ENCODE measurements at places on chromosomes 1 and 21.

DNA sequence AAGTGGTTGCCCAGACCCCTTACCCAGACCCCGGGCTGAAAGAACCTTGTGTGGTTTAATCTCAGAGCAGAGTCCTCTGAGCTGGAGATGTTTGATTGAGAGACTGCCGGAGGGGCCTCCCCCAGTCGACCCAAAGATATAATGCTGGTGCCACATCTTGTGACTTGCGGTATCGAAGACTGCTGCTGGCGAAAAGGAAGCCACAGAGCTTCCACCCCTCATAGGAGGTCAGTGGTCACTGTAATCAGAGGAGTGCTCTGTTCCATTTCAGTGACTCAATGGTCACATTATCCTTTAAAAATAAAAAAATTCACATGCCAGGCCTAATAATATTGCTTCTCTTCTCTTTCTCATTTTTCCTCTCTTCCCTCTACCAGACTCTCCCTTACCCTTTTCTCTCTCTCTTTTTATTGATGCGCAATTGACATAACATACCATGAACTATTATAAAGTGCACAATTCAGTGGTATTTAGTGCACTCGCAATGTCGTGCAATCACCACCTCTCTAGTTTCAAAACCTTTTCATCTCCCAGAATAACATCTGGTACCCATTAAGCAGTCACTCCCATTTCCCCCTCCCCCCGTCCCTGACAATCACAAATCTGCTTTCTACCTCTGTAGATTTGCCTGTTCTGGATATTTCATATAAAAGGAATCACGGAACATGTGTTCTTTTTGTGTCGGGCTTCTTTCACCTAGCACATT is 52.6 kb upstream of the LYST start:
- H3K27ac ChIP-seq: no peak overlapping the region
- DNase-seq: no peak
- no peaks in the 10 kb centered on the region for H3K36me3 ChIP-seq
- peaks cover 9% of the 10 kb centered on the region for H3K4me1 ChIP-seq
- H3K27me3 ChIP-seq: no peaks in the 10 kb centered on the region
- H3K4me3 ChIP-seq: no peak overlapping the region

DNA sequence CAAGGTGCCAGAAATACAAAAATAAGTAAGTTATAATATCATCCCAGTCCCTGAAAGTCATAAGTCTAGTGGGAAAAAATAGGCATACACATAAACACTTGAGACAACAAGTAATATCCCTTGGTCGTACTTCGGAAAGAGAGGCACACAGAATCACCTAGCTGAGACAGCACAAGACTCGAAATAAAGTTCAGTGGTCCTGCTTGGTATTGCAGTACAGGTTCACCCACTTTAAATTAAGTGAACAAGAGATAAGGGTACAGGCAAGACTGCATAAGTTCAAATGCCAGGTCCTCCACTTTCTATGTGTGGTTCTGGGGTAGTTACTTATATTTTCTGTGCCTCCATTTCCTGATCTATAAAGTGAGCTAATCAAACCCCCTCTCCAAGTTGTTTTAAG is 47.6 kb downstream of the SEC16B start:
- DNase-seq: peak; percentile 53
- no peaks in the 10 kb centered on the region for H3K27me3 ChIP-seq
- H3K36me3 ChIP-seq: no peaks in the 10 kb centered on the region
- H3K4me1 ChIP-seq: peaks cover 8% of the 10 kb centered on the region

DNA sequence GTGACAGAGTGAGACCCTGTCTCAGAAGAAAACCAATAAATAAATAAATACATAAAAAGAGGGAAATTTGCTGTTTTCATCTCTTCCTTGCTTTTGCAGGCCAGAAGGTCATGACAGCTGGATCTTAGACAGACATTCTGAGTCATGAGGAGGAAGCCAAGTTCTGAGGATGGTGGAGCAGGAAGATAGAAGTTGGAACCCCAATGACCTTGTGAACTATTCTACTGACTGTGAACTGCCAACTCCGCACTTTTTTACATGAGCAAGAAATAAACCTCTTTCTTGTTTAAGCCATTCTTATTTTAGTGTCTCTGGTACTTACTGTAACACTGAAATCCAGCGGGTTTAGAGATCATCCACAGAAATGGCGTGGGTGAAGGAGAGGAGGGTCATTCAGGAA is 8.5 kb downstream of the CD84 start:
- no peaks in the 10 kb centered on the region for H3K4me1 ChIP-seq
- H3K27ac ChIP-seq: no peak overlapping the region
- H3K36me3 ChIP-seq: no peaks in the 10 kb centered on the region
- H3K4me3 ChIP-seq: no peak overlapping the region

GRCh38 chr21:42526379-42526727 is 12.7 kb downstream of the SLC37A1 start:
- peaks cover 6% of the 10 kb centered on the region for H3K36me3 ChIP-seq
- no peak for DNase-seq
- no peak overlapping the region for H3K4me3 ChIP-seq
- H3K4me1 ChIP-seq: peaks cover 25% of the 10 kb centered on the region
- H3K27ac ChIP-seq: no peak overlapping the region

DNA sequence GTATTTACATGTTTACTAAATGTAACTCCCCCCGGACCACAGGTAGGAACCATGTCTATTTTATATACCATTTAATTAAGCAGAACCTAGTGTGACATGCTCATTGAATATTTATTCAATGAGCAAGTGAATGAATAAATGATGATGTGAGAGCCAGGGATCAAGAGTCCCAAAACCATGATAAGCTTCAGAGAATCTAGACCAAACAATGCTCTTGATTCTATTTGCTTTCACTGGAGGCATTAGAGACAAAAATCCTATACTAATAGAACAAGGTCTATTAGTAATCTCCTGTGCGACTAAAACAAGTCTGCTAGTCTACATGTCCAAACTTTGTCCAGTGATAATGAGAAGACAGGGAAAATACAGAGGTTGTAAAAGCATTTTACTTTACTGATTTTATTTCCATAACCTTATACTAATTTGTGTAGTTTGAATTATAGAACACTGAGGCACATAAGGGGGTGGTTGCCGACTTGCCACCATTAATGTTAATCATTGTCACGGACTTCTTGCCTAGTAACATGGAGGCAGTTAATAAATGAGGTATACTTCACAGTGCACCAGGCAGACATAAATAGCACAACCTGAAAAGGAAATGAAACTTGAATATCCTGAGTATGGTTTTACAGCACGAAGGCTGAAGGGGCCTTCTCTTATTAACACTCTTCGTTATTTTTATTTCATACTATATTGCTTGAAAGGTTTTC is 69.8 kb downstream of the TBX15 start:
- no peaks in the 10 kb centered on the region for H3K36me3 ChIP-seq
- peaks cover 36% of the 10 kb centered on the region for H3K4me1 ChIP-seq
- H3K27me3 ChIP-seq: no peaks in the 10 kb centered on the region
- H3K4me3 ChIP-seq: no peak overlapping the region

DNA sequence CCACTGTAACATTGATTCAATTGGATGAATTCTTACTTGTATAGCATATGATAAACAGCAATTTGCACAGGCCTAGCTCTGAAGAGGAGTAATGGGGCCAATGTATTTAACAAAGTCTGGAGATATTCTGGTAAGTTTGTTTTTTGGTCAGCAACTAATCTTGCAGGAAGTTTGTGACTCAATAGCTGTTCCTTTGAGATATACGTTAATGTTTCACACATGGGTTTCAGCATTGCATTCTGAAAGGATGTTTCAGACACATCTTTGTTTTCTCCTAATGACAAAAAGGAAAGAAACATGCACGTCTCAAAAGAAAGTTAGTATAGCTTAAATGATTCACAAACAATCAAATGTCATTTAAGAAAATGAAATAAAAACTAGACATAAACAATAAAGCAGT is 49.0 kb downstream of the LTN1 start:
- H3K4me1 ChIP-seq: no peaks in the 10 kb centered on the region
- H3K4me3 ChIP-seq: no peak overlapping the region
- DNase-seq: no peak
- H3K27ac ChIP-seq: no peak overlapping the region

GRCh38 chr1:3777078-3777547 is 4.6 kb downstream of the SMIM1 start:
- H3K4me3 ChIP-seq: no peak overlapping the region
- DNase-seq: no peak
- H3K27ac ChIP-seq: no peak overlapping the region
- H3K36me3 ChIP-seq: peaks cover 18% of the 10 kb centered on the region
- H3K4me1 ChIP-seq: peaks cover 7% of the 10 kb centered on the region

DNA sequence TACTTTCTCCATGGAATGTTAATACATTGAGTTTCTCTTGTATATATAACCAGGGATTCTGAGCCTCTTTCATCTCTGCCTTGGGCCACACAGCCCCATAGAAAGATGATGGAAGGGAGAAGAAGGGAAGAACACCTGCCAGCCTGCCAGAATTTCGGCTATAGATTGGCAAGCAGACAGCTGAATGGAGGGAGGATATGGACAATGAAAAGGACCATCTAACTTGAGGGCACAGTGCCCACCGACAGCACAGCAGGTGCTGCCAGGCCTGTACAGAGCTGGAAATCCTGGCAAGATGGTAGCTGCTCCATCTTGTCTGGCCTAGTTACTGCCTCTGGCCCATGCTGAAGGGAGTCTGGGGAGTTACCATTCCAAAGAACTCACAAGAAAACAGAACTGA is 244.3 kb downstream of the FGGY start:
- no peak for DNase-seq
- H3K4me3 ChIP-seq: no peak overlapping the region
- 0 out of 2 replicates have a peak, but pooled peaks cover 3% of the 10 kb centered on the region for H3K36me3 ChIP-seq
- no peaks in the 10 kb centered on the region for H3K27me3 ChIP-seq
- no peaks in the 10 kb centered on the region for H3K4me1 ChIP-seq
- no peak overlapping the region for H3K27ac ChIP-seq

DNA sequence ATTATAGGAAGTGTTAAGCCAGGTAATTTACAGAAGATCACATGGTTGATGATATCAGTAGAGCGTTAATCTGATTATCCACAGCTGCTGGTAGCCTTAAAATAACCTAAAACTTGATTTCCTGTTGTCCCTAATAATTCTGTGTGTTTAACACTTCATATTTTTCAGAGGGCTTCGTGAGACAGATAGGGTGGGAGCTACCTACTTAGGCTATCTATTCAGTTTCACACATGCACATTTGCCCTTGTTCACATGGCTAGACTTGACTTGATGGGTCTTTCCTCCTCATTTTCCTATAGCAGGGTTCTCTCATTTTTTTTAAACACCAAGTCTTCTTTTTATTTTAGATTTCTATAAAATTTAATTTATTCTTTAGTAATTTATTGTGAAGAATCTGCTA is 11.0 kb downstream of the BACH1 start:
- no peak overlapping the region for H3K4me3 ChIP-seq
- peaks cover 37% of the 10 kb centered on the region for H3K4me1 ChIP-seq
- H3K27ac ChIP-seq: no peak overlapping the region
- no peaks in the 10 kb centered on the region for H3K36me3 ChIP-seq
- no peak for DNase-seq

GRCh38 chr1:226978432-226979114 is 38.5 kb downstream of the COQ8A start:
- no peak overlapping the region for H3K4me3 ChIP-seq
- H3K27me3 ChIP-seq: no peaks in the 10 kb centered on the region
- no peak for DNase-seq
- H3K4me1 ChIP-seq: no peaks in the 10 kb centered on the region
- no peak overlapping the region for H3K27ac ChIP-seq

- DNase-seq: peak; percentile 73
- H3K4me1 ChIP-seq: no peaks in the 10 kb centered on the region
- H3K27me3 ChIP-seq: no peaks in the 10 kb centered on the region
- H3K36me3 ChIP-seq: peaks cover 42% of the 10 kb centered on the region
Observed at GRCh38 chr1:160354388-160354985, 11.3 kb downstream of the NCSTN start.

GRCh38 chr21:17753736-17754135 is 65.4 kb downstream of the C21orf91 start:
- H3K4me3 ChIP-seq: no peak overlapping the region
- no peak overlapping the region for H3K27ac ChIP-seq
- no peak for DNase-seq

DNA sequence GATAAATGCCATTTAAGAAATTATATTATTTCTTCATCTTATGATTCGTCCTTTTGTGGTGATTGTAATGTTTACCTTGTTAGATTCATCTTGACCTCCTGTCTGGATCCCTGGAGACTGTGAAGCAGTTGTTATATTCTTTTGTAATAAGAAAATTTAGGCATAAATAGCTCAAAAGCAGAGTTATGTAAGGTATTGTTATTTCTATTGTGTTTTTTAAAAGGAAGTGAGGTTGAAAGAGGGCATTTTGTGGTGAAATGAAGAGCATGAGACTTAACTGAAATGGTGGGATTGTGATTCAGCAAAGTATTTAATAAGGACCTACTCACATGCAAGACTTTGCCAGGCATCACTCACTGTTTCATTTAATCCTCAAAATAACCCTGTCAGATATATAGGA is 104.0 kb downstream of the PDE4B start:
- H3K4me1 ChIP-seq: no peaks in the 10 kb centered on the region
- no peak for DNase-seq
- H3K27ac ChIP-seq: no peak overlapping the region
- H3K4me3 ChIP-seq: no peak overlapping the region
- H3K36me3 ChIP-seq: no peaks in the 10 kb centered on the region

DNA sequence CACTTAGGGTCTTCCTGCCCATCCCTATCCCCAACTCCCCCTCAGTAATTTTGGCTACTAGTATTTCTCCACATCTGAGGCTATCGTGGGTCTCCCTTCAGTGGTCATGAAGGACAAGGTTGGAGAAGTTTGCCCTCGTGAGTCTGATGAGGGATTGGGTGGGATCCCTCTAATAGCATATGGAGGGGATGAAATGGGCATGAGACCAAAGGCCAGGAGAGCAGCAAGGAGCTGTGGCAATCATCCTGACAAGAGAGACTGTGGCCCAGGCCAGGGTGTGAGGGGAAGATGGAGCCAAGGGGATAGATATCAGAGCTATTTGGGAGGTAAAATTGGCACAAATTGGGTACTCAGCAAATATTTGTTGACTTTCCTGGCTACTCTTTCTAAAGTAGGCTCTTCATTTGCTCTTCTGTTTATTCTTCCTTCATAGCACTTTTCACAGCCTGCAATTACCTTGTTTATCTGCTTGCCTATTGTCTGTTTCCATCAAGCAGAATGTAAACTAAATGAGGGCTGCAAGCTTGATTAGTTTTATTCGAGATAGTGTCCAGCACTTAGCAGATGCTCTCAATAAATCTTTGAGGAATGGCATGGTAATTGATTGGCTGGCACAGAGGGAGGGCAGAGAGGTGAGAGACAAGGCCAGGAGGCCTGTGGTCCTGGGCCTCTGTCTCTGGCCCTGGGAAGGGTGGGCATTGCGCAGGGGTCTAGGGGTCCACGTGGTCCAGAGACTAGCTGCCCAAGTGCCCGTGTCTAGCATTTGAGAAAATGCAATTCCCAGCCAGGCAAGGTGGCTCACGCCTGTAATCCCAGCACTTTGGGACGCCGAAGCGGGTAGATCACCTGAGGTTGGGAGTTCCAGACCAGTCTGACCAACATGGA is 1.5 kb upstream of the PLK3 start:
- H3K36me3 ChIP-seq: no peaks in the 10 kb centered on the region
- DNase-seq: no peak
- peaks cover 9% of the 10 kb centered on the region for H3K4me1 ChIP-seq
- no peaks in the 10 kb centered on the region for H3K27me3 ChIP-seq
- H3K27ac ChIP-seq: peak overlapping the region; percentile 92
- no peak overlapping the region for H3K4me3 ChIP-seq
